ENCODE measurements at places on chromosomes 16 and 17.
A peak's percentile ranks its signal among the peaks of the same experiment; 100 is the strongest.

DNA sequence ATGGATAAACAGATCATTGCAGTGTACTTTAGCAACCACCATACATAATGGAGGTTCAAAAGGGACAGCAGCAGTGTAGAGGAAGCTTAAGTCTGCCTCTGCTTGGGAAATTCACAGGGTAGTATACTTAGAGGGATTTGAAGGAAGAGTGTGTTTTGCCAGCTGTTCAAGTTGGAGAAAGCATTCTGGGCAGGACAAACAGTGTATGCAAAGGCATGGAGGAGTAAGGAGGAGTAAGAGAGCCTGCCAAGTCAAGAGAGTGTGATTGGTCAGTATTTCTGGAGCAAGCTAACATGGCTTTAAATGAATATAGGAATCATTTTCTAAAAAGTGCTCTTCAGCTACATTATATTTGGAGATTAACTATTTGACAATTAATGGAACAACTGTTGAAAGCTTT, 22.9 kb upstream of the PHAF1 start:
- DNase-seq, result no peak

GRCh38 chr16:46658925-46659324, 30.1 kb downstream of the VPS35 start:
- DNase-seq, result peak; percentile 95

DNA sequence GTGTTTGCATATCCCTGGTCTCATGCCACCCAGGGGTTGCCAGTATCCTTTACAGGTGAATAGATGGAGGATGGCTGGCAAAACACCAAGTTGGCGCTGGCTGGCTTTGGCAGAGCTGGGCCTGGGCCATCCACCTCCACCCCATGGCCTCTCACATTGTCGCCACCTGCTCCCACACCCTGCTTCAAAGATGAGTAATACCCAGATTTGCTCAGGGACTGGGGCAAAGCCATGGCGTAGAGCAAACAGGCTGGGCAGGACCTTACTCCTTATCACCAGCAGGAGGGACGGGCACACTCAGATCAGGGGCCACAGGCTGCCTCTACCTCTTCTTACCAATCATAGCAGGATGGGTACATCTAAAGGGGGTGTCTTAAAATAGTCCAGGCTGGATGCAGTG, 24.3 kb downstream of the PLA2G10 start:
- DNase-seq, result no peak

DNA sequence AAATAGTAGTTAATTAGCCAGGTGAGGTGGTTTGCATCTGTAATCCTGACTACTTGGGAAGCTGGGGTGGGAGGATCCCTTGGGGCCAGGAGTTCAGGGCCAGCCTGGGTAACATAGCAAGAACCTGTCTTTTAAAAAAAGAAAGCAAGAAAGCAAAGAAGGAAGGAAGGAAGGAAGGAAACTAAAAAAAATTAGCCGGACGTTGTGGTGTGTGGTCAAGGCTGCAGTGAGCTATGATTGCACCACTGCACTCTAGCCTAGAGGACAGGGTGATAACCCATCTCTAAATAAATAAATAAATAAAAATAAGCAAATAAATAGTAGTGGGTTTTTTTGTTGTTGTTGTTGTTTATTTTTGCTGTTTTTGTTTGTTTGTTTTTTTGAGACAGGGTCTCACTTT, 39.3 kb upstream of the MAP2K6 start:
- peak; percentile 32 for DNase-seq

DNA sequence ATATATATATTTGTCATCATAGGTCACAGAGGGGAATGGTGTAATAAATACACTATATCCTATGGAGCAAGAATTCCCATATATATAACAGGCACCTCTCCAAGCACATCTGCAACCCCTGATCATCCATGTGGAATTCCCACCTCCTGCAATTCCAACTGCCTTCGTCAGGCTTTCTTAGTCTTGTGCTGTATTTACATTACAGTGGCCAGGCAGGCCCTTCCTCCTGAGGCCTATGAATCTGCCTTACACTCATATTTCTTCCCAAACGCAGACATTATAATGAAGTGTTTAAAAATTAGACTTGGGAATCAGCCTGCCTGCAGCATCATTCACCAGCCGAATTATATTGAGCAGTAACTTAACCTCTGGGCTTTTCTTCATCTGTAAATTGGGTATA, 19.3 kb upstream of the DNAH9 start:
- no peak for DNase-seq
